ENCODE measurements at places on chromosomes 3 and 15. TPM values are rescaled to one million over a fixed set of nuclear protein-coding genes. Genes with fewer than 3 reads are reported as not detected.

Gene CD86
- not detected for total RNA-seq

Gene STAC
- 2.1 TPM for total RNA-seq

Gene PCSK6
- 0.81 TPM for total RNA-seq

Gene CD200R1L
- not detected for total RNA-seq

Gene LRRK1
- 18.0 TPM for total RNA-seq

Gene DPPA4
- not detected for total RNA-seq

Gene RBMS3
- 84.1 TPM for total RNA-seq

Gene SEMA3F
- total RNA-seq: 0.74 TPM

Gene FYTTD1
- 40.2 TPM for total RNA-seq

Gene CASR
- total RNA-seq: not detected

Gene TIGIT
- 0.18 TPM for total RNA-seq

Gene BNC1
- total RNA-seq: 0.27 TPM

Gene RNF111
- total RNA-seq: 40.5 TPM
